ENCODE measurements at places on chromosomes 7 and 10.

DNA sequence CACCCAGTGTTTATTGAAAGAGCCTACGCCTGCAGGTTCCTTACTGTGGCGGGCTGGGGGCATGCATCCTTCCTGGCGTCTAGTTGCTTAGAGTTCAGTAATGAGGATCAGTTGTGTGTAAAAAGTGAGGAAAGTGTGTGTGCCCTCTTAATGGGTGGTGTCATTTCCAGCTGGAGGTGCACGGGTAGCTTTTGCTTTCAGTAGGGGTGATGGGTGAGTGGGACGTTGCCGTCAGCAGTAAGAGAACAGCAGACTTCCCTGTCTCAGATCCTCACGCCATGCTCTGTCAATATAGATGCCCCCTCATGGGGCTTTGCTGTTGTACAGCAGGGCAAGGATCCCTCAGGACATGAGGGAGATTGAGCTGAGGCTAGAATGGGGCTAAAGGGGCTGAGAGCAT lies 352.6 kb upstream of the GALNT17 start:
- DNase-seq: no peak

DNA sequence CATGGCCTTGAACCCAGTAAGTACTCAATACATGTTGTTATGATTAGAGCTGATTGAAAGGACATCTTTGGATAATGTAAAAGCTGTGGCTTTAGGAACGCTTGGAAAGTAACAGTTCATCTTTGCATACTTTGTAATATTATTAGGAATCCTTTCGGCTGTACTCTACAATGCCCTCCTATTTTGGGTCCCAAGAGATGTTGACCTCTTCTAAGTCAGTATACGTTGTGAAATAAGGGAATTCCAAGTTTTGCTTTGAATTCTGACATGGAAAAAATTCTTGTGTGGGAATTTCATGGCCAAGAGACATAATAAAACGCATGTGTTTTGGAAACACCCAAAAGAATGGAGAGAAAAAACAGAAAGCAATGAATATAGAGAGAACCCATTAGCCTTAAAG lies 7.7 kb downstream of the AGR3 start:
- DNase-seq: no peak

- no peak for DNase-seq
Observed at GRCh38 chr7:159097661-159098423, 46.8 kb downstream of the VIPR2 start.

- DNase-seq: no peak
Observed at GRCh38 chr10:128793726-128794655, 667.8 kb upstream of the MKI67 start.

- no peak for DNase-seq
Observed at GRCh38 chr7:24980534-24981170, 674 bp upstream of the OSBPL3 start.

Measured in suppressor macrophage treated with lipopolysaccharide for 4 hours (primary cell).